HuH-7 (cell line): ENCODE measurements at places on chromosomes 1 and 21.

- no peak for DNase-seq
Measured at GRCh38 chr1:16967095-16967575, 13.3 kb downstream of the MFAP2 start.

GRCh38 chr1:30721812-30722537 lies 1.4 kb downstream of the MATN1 start:
- no peak for DNase-seq

DNA sequence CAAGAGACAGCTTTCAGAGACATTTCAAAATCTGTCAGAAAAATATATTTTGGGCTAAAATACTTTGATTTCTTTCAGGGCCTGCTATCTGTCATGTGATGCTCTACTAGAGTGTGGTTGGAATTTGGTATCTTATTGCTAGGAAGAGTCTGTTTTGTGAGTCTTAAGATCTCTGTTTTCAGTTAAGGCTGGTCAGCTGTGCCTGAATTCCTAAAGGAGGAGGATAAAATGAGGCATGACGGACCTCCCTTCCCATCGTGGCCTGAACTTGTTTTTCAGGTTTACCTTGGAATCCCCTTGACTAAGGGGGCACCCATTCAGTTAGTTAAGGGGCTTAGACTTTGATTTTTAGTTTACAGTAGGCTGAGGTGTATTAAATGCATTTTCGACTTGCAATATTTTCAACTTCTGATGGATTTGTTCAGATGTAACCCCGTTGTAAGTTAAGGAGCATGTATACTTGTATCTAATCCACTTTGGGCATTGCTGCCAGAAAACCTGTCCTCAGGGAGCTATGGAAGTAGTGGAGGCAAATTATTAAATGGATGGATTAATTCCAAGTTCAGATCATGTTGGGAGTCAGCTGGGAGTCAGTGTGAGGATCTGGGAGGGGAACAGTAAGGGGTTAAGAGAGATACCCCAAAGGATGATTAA lies 18.3 kb downstream of the CAPN2 start:
- DNase-seq, result no peak

DNA sequence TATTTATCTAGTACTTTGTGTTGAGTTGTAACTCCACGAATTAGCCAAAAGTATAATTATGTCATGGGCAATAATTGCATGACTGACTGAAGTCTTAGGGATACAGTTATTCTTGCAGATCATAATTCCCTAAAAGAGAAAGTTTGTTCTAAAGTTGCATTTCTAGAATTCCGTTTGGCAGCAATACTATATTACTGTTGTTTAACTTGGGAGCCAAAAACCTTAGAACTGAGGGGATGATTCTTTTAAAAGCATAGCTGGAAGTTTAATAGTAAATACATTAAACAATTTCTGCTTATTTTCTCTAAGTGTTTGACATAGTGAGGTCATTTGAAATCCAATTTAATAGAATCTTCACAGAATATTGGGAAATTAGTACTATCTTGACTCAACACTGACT lies 356.4 kb upstream of the ADAMTS5 start:
- DNase-seq, result no peak

DNA sequence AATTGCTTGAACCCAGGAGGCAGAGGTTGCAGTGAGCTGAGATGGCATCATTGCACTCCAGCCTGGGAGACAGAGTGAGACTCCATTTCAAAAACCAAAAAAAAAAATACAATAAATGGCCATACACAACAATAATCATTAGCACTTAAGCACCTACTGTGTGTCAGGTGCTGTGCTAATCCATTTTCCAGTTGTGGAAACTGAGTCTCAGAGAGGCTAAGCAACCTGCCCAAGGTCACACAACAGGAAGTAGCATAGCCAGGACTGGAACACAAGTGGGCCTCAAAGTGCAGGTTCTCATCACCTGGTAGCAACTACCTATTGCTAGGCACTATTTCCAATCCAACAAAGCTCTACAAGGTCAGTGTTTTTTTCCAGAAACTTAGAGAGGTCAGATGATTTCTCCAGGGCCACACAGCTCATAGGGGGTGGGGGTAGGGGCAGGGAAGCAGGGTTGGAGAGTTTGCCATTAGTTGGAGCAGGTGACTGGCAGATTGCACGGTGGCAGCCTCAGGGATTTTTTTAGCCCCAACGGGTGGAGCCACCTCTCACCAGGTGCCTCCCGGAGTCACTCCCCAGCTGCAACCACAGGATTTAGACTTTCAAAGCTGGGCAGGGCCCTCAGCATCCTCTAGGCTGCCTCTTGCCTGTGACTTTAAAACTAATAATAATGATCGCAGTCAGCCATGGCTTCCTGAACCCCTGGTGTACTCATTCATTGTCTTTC lies 52.5 kb upstream of the ID3 start:
- DNase-seq, result no peak

- no peak for DNase-seq
Measured at GRCh38 chr1:148385371-148386030, 97.6 kb downstream of the PPIAL4G start.

DNA sequence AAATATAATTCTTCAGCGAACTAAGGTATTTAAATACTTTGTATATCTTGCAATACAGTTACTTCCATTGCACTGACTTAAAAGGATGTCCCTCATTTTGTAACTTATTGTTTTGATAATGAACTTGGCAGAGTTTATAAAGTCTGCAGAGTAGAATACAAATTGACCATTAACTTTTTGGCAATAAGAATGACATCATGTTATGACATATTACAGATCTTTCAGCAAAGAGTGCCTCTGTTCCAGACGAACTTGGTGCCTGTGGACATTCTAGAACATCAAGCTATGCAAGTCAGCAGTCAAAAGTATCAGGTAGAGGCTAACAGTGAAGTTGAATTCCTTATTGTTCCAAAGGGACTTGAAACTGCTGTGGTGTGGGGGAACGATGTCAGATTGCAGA lies 32.9 kb downstream of the HENMT1 start:
- DNase-seq, result no peak

GRCh38 chr1:108819878-108820277 lies 37.0 kb downstream of the AKNAD1 start:
- DNase-seq, result no peak

DNA sequence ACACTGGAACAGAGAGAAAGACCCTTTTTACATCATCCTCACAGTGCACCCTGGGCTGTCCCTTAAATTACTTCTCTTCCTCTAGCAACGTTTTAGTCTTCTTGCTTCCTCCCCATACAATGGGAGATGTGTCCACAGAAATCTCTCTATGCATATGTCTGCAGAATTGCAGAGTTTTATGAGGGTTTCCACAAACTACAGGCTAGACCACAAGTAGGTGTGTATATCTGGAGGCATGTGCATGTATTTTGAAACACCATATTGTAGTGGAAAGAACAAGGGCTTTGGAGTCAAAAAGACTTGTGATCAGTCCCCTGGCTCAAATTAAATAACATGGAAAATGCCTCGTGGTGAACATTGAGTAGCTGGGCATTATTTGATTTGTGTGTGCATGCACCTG lies 121.3 kb upstream of the IPO9 start:
- DNase-seq, result no peak

- no peak for DNase-seq
Measured at GRCh38 chr1:192600275-192600674, 24.7 kb downstream of the RGS1 start.

DNA sequence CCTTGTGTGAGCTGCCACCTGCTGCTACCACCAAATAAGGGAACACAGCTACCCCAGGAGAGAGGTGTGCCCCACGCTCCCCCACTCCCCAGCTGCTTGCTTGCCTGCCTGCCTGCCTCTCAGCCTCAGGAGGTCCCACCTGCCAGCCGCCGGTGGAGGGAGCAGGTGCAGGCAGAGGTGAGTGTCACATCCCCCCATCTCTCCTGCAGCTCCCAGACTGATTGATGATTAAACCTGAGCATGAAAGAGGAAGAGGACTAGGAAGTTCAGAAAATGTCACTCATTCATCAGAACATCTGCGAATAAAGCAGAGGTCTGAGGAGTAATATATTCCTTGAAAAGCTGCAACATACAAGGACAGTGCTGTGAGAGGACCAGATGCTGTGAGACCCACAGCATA lies 58.6 kb upstream of the HIVEP3 start:
- DNase-seq, result no peak

GRCh38 chr21:26130249-26130881 lies 40.2 kb downstream of the APP start:
- DNase-seq, result no peak

DNA sequence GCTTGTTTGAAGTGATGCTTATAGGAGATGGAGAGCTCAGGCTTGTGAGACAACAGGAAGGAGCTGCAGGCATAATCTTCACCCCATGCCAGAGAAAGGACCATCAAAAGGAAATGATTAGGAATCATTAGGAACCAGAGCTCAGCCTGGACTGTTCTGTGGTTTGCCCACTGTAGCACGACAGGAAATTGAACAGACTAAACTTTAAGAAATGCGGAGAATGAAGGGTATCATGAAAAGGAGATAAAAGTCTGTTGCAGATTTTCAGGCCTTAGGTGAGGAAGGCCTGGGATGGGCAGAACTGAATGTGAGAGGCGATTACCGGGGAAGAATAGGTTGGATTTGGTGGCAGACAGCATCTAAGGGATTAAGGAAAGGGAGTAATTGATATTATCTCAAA lies 292.0 kb upstream of the PLXNA2 start:
- no peak for DNase-seq

DNA sequence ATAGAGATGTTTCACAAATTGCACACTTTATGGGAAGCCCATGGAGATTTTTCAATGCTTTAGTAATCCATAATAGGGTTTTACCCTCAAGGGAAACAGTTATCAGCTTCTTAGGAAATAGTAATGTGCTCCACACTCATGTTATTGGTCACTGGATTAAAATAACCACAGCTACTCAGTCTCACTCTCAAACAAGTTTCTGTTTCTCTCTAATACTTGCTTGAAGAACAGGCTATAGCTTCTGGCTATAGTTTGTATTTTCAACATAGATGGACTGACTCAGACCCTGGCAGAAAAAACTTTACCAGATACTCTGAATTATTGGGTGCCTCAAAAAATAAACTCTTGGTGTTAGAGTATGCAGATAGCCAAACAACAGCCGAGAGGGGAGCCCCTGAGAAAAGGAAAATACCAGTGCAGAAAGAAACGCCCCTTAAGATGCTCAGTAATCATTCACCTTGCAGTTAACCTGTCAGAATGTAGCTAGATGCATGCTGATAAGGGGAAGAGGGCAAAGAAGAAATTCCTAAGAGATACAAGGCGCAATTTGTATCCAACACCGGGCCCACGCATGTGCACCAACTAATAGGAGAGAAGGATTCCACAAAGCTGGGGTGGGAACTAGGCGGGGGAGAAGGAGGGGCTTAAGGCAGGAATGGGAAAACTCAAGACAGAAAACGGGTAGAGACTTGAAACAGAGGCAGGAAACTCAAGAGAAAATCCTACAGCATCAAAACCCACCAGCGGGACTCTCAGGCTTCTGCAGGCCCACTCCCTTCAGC lies 30.4 kb upstream of the PDE4B start:
- DNase-seq, result no peak

GRCh38 chr1:234782105-234782751 lies 172.2 kb upstream of the IRF2BP2 start:
- DNase-seq, result no peak

- peak; percentile 11 for DNase-seq
Measured at GRCh38 chr1:237736372-237737029, 154.2 kb downstream of the ZP4 start.

DNA sequence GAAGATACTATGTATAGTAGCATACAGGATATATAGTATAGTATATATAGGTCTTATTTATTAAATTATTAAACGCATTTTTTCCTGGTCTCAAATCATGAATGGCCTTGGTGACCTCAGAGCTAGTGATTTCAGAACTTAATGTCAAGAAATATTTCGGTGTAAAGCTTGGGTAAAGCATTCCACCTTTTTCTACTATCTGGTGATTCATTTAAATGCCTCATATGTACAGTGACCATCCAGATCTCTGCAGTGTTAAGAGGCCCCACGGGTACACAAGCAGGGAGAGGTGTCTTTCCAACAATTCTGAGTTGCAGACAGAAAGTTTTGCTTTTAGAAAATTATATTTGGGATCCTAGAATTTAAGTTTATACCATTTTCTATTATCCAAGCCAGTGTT lies 626.5 kb downstream of the PTPRC start:
- no peak for DNase-seq

DNA sequence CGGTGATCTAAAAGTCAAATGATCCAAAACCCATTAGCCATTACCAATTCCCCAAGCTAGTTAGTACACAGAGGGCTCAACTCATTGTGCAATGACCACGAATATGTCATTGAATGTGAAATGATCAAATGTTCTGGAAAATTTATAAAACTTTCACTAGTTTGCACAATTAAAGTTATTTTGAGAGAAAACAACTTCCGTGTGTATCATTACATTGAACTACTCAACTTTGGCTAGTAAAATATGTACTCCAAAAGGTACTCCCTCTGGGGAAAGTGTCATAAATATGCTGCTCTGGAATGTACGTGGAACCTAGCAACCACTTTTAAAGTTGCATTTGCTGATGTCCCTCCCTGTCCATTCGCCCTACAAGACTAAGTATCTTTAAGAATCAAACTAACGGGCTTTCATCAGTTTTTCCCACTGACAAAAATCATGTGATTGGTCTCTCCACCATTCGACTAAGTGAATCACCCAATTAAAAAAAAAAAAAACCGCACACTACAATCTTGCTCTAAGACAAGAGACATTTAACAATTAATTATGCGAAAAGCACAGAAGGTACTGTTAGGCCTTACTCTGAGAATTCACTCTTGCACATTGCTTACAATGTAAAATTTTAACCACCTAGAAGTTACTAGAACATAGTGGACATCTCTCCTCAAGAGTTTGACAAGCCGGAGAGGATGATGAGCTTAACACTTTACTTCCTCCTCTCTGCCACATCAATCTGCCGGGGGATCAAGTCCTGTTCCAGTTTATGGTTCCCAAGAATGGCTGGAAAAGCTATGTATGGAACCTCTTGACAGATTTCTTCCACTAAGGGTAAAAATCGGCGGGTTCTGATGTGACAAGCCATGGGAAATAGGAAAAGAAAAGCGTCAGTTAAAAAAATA lies 1.2 kb downstream of the ACBD3 start:
- DNase-seq, result no peak

DNA sequence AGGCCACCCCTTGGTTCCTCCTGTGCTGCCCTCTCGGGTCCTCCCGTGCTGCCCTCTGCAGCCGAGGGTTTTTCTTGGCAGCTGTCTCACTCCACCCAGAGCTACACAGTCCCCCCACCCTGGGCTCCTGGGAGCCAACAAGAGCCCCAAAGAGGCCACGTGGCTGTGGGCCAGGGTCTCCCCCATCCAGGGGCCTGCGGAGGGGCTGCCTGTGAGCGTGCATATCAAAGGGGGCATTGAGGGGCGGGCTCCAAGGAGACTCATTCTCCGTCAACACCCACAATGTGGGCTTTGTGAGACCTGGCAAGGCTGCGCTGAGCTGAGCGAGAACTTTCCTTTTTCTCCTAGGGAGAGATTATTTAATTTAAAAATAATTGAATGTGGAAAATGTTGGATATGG lies 108.7 kb upstream of the ARHGEF16 start:
- DNase-seq, result no peak
